Activated naive CD8-positive, alpha-beta T cell treated with anti-CD3 and anti-CD28 coated beads, Interleukin-2, amount 10 ng/mL, durations not matched to agents 7 days and 5 days (primary cell): ENCODE measurements at places on chromosomes 11 and 22. TPM values are rescaled to one million over a fixed set of nuclear protein-coding genes. Genes with fewer than 3 reads are reported as not detected.

PGA5 gene
- total RNA-seq = not detected

MPZL3 gene
- total RNA-seq = 29.8 TPM

DNA sequence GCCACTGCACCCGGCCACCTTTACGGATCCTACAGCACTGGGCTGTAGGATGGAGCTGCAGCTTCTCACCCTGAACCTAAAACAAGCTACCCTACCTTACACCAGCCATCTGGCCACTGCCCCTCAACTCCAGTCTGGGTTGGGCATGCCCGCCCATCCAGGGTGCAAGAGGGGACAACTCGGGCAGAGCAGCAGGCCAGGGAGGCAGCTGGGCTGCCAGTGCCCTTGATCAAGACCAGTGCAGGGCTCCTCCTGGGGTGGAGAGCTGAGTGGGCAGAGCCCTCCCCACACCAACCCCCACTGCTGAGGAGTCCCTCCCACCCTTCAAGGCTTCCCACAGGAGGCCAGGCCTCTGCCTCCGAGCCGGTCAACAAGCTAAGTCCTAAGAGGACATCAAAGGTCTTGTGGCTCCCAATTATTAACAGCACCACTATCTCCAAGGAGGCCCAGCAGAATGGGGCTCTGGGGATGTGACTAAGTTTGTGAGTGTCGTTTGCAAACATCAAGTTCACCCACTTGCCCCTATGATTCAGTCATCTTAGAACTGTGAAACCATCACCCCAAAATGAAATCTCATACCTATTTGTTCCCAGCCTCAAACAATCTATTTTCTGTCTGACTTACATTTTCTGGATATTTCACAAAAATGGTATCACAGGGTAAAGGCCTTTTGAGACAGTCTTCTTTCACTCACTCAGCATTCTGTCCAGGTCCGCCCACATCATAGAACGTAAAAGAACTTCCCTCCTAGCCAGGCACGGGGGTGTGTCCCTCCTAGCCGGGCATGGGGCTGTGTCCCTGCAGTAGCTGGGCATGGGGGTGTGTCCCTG, 11.0 kb downstream of the GATD1 start:
- DNase-seq = no peak

PRCP gene
- total RNA-seq = 25.6 TPM

GRCh38 chr11:76756341-76756741, 26.8 kb upstream of the TSKU start:
- no peak for DNase-seq

DNA sequence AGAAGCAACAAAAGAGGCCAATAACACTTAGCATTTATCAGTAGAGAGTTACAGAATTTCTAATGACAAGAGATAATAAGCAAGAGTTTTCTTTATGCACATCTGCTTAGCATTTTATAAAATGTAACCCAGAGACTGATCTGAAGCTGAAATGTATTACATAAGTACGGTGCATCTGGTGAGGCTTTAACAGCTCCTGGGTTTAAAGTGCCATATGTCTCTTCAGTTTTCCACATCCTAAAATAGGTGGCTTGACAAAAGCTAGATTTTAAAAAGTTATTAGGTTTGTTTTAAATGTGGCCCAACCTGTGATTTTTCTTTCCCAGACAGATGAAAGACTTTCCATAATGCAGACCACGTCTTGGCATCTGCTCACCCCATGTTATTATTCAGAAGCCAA, 620.7 kb upstream of the ARHGAP42 start:
- no peak for DNase-seq

- peak; percentile 71 for DNase-seq
Measured at GRCh38 chr11:134037046-134037908, 31.6 kb upstream of the JAM3 start.

DNA sequence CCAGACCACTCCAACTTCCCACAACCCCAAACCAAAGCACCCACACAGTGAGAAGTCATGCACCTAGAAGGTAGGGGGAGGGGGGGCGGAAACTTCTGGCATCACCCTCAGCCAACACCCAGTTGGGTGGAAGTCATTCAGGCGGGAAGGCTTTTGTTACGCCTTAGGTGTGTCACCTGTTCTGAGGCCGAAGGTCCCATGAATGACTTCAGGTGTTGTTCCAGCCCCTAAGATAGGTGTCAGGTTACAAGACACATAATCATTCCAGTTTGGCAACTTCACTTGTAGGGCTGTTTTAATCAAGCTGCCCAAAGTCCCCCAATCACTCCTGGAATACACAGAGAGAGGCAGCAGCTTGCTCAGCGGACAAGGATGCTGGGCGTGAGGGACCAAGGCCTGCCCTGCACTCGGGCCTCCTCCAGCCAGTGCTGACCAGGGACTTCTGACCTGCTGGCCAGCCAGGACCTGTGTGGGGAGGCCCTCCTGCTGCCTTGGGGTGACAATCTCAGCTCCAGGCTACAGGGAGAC, at the start of gene TMPRSS4:
Gene TMPRSS4 (plus strand): TSS at position 325 of the 528 bp plus-strand sequence. CDS start 225 bp downstream, outside the sequence.
- no peak for DNase-seq

DNA sequence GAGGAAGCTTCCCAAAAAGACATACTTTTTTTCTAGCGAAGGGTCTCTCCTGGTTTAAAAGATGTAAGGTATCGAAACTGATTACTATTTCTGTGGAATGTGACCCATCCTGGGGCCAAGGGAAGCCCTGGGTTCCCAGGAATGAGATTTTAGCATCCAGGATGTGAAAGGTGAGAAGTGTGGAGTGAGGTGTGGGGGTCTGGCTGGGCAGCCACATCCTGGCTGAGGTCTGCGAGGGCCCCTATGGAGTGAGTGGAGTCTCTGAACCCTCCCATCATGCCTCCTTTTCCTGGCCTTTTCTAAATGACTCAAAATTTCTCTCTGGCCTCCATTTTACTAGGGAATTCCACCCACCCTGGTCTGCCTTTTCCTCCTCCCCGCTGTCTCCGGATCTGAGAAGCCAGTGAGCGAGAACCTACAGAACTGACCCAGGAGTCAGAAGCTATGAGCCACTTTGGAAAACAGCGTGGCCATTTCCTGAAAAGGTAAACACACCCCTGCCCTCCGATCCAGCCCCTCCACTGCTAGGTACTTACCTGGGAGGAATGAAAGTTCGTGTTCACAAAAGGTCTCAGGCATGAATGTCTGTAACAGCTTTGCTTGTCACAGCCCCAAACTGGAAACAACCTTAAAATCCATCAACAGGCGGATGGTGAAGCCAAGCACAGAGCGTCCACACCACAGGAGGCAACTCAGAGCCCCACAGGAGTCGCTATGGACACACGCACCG, 27.7 kb upstream of the SHANK2 start:
- DNase-seq = no peak

DNA sequence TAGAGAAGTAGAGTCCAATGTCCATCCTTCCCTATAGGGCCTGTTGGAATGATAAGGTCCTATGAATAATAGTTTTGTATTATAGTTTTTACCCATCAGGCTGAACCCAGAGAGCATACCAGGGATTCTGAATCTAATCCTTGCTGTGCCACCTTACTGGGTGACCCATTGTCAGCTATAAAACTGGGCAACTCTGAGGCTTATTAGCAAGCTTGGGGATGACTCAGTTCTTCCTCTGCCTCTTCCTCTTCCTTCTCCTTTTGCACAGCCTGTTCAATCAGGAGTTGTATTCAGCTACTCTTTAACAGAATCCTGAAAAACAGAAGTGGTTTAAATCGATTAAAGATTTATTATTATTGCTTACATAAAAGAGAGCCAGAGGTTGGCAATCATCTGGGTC, 8.9 kb downstream of the HEPHL1 start:
- DNase-seq = no peak

DNA sequence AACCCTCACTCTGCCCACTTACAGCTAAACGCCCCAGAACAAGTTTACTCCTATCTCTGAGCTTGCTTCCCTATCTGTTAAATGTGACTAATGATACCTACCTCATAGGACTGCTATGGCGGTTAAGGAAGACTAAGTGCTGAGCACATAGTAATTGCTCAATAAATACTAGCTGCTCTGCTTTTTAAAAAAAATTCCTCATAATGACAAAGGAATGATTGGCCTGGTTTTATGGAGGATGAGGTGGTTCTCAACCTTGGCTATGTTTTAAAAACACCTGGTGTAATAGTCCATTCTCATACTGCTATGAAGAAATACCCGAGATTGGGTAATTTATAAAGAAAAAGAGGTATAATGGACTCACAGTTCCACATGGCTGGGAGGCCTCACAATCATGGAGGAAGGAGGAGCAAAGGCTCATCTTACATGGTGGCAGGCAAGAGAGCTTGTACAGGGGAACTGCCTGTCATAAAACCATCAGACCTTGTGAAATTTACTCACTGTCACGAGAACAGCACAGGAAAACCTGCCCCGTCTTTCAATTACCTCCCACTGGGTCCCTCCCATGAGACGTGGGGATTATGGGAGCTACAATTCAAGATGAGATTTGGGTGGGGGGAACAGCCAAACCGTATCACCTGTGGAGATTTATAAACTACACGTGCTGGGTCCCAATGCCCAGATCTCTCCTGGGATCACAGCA, 127.2 kb upstream of the SYT13 start:
- no peak for DNase-seq

- no peak for DNase-seq
Measured at GRCh38 chr11:73648571-73649046, 2.2 kb downstream of the PLEKHB1 start.

IL17REL gene
- not detected for total RNA-seq

AQP11 gene
- total RNA-seq = 0.48 TPM

HNRNPUL2 gene
- 72.5 TPM for total RNA-seq
